ENCODE measurements at places on chromosomes 11 and 22.

DNA sequence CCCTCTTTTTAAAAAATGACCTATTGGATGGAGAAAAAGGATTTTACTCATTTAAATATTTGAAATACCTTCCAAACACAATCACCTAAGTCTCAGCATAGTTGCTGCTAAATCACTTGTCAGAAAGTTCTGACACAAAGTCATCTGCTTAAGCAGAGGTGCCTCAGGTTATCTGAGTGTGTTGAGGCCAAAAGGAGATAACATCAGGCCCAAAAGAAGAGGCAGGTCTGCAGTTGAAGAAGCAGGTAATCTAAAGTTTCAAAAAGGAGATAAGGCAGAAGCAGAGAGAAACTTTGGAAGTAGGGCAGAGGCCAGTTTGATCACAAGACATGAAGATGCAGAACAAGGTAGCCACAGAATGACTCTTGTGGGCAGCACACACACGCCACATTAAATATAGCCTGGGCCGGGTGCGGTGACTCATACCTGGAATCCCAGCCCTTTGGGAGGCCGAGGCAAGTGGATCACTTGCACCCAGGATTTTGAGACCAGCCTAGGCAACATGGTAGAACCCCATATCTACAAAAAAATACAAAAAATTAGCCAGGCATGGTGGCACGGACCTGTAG, 175.7 kb upstream of the API5 start:
- no peak for DNase-seq

- no peak for DNase-seq
These were observed 162.3 kb downstream of the C11orf87 start for GRCh38 chr11:109584001-109584972.

- no peak for DNase-seq
These were observed 172.6 kb downstream of the WNT11 start for GRCh38 chr11:76033699-76034098.

DNA sequence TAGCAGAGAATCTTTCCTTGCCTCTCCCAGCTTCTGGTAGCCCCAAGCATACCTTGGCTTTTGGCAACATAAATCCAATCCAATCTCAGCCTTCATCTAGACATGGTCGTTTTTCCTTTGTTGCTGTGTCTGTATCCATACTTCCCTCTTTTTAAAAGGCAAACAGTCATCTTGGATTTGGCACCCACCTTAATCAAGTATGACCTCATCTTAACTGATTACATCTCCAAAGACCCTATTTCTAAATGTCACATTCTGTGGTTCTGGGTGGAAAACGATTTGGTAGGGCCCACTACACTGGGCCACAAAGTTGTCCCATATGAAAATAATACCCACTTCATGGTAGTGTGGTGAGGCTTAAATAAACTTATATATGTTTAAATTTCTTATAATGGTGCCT, 852 bp downstream of the BUD13 start:
- DNase-seq = no peak

GRCh38 chr11:65298131-65298535, 16.5 kb upstream of the CDC42EP2 start:
- no peak for DNase-seq

- no peak for DNase-seq
These were observed 51.0 kb downstream of the SYTL2 start for GRCh38 chr11:85759915-85760314.

DNA sequence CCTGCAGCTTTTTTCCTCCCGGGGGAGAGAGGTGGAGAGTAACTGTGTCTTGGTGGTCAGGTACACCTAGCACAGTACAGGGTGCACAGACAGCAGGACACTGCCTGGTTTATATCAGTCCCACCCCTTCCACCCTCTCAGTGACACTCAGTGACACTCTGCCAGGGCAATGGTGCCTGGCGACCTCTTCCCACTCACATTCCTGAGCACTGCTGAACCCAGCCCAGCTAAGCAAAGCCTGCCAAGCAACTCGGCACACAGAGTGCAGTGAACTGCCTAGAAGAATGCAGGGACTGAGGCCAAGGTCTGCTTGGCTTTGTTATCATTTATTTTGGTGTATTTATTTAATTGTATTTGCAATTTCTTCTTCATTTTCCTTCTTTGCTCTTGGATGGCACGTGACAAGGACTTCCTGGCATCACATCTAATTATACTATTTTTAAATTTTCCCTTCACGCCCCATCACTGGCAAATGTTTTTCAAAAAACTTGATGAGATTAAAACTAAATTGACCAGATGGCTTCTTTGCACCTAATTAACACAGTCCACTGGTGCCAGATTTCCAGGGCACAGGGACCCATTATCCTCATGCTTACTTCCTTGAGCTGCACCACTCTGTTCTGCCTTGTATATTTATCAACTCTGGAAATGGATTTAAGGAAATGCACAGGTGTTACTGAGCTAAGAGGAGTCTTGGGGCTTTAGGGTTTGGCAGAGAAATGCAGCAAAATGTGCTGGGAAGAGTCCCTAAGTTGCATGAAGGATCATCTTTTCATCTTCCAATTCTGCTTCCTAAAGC, 205.6 kb downstream of the ADAMTS15 start:
- DNase-seq = no peak

- DNase-seq = no peak
These were observed 23.4 kb upstream of the ADA2 start for GRCh38 chr22:17242641-17243040.

All from NCI-H1930 (cell line).